ENCODE measurements at places on chromosomes 4 and X. TPM values are rescaled to one million over a fixed set of nuclear protein-coding genes. Genes with fewer than 3 reads are reported as not detected.

- DNase-seq, result no peak
Measured at GRCh38 chrX:101749436-101749835, 89.8 kb upstream of the ARMCX2 start.

DNA sequence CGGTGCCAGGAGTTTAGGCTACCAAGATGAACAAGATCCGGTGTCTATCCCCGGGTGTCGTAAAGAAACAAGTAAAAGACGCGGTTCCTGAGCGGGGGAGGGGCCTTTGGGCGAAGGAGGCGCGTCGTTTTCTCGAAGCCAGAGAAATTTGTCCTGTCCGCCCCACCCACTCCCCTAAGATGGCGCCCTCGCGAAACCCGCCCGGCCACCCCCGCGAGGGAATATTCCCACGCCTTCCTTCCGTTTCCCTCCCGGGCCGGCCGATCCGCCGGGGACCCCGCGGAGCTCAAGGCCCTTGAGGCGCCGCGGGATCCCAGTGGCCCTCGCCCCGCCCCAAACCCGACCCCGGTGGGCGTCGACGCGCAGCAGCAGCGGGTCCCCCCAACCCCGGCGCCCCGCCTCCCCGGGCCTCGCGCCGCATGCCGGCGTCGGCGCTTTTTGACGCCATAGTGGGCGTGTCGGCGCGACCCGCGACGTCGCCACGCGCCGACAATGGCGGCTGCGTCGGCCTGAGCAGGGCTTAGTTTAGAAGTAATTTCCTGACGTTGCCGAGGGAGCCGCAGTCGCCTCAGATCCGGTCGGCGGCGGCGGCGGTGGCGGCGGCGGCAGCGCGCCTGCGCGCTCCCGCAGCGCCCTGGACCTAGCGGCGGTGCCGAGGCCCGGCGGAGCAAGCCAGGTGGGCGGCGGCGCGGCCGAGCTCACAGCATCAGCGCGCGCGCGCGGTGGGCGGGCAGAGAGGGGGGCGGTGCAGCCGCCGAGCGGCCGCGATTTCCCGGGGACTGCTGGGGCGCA, 432 bp upstream of the HTATSF1 start:
- peak; percentile 87 for DNase-seq

GRCh38 chrX:66672106-66672505, 33.2 kb upstream of the EDA2R start:
- DNase-seq, result no peak

DNA sequence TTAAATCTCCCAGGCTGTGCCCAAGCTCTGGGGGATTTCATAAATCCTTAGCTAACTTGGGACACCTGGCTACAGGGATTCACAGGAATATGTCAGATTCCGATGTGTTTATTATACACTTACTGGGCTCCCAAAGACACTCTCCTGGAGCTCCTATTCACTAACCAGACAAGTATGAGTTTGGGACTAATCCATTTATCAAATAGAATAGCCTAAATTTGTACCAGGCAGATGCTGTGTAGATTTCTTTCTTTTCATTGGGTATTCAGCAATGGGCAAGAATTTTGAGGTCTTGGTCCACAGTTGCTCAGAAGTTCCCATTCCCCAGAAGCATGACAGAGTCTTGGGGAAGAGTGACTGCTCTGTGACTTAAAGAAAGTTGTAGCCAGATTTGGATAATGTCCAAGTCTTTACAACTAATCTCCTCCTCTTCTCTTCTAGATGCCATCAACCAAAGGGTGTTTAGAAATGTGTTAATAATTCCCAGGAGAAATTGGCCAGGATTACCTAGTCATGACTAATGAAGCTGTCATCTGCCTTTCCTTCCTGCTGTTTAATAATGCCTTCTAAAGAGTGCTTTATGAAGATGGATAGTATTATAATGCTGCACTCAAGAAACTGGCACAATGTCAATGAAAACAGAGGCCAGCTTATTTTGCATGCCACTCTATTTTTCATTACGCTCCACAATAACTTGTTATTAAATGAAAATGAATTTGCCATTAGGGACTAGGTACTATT, 120.9 kb downstream of the CHIC2 start:
- DNase-seq, result no peak

DNA sequence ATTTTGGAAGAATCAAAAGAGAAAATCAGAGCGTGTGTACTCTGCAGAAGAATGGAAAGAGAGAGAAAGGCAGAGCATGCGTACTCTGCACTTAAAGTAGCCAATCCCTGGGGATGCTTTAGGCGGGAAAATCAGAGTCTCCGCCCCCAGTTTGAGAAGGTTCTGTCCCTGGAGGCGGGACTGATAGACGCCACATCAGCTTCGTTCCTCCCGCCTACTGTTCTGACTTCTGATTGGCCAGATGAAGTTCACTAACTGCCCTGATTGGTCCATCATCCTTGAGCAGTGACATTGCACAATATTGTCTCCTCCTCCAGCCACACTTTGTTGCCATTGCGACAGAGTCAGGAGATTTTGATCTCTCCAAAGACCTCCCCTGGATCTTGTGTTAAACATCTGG, 23.8 kb downstream of the SSX1 start:
- no peak for DNase-seq

DNA sequence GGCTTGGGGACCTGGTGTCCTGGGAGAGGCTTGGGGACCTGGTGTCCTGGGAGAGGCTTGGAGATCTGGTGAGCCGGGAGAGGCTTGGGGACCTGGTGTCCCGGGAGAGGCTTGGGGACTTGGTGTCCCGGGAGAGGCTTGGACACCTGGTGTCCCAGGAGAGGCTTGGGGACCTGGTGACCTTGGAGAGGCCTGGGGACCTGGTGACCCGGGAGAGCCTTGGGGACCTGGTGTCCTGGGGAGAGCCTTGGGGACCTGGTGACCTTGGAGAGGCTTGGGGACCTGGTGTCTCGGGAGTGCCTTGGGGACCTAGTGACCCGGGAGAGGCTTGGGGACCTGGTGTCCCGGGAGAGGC, 12.6 kb downstream of the SHOX start:
- DNase-seq, result no peak

DNA sequence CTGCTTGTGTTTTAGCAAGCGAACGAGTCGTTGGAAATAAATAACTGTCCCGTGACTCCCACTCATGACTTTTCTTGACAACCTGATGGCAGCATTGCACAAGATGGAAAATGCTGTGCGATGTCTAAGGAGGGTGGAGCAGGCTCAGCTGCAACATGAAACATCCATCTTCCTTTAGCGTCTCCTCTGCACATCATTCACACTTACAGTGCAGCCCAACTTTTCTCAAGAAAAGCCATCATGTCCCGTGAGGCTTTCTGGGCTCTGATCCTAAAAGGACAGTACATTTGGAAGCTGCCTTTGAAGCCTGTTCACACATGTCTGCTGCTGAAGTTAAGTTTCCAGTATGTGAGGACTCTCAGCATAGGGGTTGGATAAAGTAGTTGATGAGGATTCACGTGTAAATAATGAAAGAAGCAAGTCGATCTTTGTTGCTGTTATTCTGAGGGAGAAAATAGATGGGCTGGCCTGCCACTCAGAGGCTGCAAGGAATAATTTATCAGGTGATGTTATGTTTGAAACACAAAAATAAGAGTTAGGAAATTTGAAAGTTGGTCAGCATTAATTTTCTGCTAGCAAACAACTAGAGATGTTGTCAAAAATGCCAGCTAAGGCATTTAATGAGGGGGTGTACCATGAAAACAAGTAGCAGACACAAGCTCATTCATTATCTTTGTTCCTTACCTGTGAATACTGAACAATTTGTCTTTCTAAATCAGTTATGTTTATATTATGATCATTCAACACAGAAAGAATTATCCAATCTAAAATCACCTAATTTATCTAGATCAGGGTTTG, 328.7 kb upstream of the ZFP42 start:
- DNase-seq, result no peak

The LINC00632 gene
- 158 TPM for total RNA-seq

The DSPP gene
- total RNA-seq, result not detected

The UGT2B11 gene
- not detected for total RNA-seq

The KLB gene
- 0.13 TPM for total RNA-seq

The RGN gene
- total RNA-seq, result 17.7 TPM

Data from Right ventricle myocardium superior (tissue), 1 donor.